ENCODE measurements at places on chromosomes 16 and 17.

DNA sequence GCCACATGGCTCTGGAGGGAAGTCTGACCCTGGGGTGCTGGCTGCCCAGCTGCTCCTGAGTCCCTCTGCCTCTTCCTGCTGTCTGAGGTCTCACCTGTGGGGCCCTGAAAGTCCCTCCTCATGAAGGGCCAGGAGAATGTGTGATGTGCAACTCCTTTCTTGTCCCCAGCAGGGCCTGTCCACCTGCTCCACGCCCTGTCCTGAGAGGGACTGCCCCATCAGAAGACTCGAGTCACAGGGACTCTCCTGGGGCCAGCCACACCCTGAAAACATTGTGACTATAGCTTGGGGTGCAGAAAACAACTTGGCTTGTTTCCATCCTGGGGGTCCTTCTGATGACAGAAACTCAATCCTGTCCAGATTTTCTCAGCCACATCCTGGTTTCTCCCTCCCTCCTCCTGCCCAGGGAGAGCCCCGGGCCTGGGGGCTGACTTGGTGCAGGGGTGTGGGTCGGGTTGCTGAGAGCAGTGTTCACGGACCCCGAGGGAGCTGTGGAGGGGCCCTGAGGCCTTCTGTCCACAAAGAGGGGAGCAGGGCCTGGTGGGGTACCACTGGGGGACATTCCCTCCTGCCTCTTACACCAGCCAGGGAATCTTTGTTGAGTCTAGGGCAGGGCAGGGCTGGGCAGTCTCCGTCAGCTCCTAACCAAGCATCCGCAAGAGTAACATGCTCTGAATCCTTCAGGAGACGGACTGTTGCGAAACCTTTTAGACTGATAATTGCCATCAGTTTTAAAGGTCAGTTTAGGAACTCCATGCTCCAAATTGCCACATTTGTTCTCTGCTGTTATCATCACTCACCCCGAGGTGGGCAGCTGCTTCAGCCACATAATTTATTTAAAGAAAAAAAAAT is 45.9 kb downstream of the NT5M start:
- no peak for DNase-seq

DNA sequence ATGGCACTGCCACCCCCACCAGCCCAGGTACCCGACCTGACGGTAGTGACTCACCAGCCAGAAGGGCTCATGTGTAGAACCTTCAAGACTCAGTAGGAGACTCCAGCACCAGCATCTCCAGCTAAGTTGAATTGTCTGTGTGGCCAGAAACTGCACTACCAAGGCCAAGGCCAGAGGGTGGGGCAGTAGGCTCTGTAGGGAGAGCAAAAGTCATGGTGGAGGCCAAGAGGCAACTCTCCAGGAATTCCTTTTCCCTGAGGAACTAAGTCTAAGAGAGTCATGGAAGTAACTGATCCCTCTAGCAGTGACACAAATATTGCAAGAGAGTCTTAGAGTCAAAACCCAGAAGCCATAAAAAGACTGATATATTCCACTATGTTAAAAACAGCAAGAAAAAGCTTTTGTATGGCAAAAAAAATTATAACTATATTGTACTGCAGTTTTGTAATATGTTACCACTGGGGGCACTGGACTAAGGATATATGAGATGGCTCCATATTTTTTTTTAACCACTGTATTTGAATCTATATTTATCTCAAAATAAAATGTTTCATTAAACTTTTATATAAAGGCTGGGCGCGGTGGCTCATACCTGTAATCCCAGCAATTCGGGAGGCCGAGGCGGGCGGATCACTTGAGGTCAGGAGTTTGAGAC is 30.2 kb upstream of the GUCY2D start:
- no peak for DNase-seq

GRCh38 chr17:74394275-74394950 is 27.1 kb downstream of the GPR142 start:
- DNase-seq = no peak

DNA sequence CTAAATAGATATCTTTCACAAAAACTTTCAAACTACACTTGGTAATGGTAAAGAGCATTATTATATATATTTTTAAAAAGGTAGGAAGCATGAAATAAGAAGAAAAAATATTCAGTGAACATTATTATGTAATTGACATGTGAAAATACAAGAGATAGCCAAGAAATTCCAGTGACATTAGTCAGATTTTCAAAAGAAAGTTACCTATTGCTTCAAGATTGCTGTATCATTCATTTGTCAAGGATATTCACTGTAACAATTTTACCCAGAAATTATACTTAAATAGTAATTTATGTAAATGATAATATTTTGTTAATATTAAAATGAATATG is 350.2 kb downstream of the KIF2B start:
- DNase-seq = no peak

DNA sequence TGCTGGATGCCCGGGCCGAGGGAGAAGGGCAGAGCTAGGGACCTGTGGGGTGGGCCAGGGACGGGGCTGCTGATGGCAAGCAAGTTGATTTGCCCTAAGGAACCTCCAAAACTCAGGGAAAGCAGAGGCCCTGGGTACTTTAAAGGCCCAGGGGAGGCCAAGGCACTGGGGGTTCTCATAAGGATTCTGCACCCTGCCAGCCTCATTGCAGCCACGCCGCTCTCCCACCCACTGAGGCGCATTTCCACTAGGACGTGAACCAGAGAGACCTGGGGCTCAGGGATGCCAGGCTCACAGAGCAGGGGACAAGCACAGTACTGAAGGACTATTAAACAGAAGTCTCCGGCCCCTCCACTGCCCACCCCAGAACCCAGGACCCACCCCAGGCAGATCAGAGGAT is 39.4 kb upstream of the RBFOX3 start:
- DNase-seq = no peak

GRCh38 chr17:3260600-3260999 is 37.6 kb downstream of the OR3A1 start:
- DNase-seq = no peak

DNA sequence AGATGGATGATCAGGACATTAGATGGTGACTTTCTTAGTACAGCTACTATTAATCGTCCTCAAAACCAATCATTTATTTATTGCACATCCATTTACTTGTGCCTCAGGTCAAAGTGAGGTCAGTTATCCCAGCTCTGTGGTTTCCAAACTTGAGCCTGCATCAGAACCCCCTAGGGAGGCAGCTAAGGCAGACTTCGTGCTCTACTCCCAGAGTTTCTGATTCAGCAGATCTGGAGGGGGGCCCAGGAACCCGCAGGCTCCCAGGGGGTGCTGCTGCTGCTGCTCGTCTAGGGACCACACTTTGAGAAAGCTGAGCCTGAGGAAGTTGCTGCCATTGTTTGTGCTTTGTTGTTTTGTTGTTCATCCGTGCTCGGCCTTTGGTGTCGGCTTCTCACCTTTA is 44.0 kb upstream of the CLEC18B start:
- no peak for DNase-seq

GRCh38 chr17:82698974-82699442 is 510 bp upstream of the RAB40B start:
- no peak for DNase-seq

- peak; percentile 28 for DNase-seq
Observed at GRCh38 chr17:80261159-80261894, 675 bp downstream of the RNF213 start.

DNA sequence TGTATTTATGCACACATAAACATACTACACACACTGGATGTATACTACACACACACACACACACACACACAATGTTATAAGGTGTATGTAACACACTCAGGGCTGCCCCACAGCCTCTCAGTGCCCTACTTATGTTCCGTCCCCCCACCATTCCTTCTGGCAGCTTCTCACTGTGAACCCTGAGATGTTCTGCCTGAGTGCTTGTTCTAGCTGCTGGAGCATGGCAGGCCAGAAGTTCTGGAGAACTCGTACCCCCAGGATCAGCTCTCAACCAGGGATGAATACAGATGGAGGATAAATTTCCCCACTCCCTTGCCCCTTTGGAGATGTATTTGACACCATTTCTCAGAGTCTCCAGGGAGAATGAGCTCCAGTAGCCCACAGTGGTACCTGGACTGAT is 76.4 kb downstream of the CDH13 start:
- DNase-seq = no peak

DNA sequence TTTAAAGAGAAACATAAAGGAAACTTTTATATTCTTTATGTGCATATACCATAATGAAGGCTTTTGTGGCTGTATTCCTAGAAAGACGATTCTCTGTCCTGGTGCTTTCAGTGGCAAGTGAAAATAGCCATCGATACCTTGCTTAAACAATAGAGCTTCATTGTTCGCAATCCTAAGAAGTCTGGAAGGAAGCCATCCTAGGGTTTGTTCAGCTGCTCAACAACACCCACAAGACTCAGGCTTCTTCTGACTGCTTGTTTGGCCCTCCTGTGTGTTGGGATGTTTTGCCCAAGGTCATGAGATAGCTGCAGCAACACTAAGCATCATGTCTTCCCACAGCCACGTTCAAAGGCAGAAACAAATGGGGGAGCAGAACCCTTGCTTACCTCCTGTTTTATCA is 36.1 kb upstream of the COX10 start:
- no peak for DNase-seq

DNA sequence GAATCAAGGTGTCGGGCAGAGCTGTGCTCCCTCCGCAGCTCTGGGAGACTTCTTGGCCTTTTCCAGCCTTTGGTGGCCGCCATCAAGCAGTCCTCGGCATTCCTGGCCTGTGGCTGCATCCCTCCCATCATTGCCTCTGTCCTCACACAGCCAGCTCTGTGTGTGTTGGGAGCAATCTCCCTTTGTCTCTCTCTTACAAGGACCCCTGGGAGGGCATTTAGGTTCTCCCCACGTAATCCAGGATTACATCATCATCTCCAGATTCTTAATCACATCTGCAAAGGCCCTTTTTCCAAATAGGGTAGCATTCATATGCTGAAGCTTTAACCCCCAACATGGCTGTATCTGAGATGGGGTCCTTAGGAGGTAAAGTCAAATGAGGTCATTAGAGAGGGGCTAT is 4.1 kb upstream of the DNAH17 start:
- DNase-seq = no peak

- DNase-seq = no peak
Observed at GRCh38 chr16:27841911-27842310, 221.6 kb downstream of the GSG1L start.

DNA sequence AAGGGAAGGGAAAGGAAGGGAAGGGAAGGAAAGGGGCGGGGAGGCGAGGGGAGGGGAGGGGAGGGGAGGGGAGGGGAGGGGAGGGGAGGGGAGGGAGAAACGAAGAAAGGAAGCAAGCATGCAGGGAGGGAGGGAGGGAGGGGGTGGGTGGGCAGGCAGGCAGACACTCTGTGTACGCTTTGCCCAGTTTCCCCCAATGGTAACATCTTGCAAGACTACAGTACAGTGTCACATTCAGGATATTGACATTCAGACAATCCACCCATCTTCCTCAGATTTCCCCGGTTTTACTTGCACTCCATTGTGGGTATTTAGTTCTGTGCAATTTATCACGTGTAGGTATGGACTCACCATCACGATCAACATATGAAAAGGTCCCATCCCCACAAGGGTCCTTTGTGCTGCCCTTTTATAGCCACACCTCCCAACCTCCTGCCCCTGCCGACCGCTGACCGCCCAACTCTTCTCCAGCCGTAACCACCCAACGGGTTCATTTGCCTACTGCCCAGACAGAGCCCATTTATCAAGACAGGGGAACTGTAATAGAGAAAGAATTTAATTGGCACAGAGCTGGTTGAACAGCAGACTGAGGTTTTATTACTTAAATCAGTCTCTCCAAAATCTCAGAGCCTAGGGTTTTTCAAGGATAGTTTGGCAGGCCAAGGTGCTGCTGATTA is 91.4 kb upstream of the FA2H start:
- DNase-seq = no peak

DNA sequence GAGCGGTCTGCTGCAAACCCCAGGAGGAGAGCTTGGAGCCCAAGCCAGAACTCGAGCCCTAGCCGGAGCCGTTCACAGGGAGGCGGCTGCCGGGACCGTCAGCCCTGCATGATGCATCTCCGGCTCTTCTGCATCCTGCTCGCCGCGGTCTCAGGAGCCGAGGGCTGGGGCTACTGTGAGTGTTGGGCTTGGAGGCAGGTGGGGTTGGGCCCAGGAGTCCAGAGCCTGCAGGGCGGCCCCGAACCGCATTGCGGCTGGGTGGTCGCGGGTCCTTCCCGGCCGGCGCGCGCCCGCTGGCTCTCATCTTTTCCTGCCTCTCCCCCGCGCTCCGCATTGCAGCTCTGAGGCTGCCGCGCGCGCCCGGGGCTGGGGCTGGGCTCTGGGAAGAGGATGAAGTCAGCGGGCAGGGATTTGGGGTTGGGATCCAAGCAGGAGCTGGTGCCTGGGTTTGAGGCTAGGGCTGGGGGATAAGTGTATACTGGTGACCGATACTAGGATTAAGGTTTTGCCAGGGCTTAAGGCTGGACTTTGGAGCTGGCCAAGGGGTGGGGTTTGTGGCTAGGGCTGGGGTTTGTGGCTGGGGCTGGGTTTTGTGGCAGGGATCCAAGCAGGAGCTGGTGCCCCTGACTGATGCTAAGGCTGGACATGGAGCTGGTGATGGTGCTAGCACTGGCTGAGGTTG is 532 bp downstream of the CNTNAP1 start:
- DNase-seq = no peak

DNA sequence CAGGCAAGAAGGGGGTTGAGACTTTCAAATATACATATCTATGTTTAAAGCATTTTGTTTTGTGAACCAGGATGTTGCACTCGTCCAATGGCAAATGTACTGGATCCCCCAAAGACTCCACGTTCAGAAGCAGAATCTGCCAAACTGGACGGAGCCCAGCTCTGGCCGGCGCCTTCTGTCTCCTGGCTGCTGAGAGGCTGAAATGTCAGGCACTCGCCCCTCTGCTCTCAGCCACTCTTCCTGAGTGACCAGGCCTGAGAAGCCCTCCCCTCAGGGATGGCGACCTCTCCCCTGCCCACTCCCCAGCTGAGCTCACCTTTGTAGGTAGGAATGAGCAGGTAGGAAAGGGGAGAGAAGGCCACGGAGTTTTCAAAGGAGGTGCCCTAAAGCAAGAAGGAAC is 187.5 kb upstream of the FOXF1 start:
- DNase-seq = no peak

- no peak for DNase-seq
Observed at GRCh38 chr16:72508191-72508590, 336.2 kb upstream of the PMFBP1 start.

Data from hypothalamus (tissue), 51 donors.